ENCODE measurements at places on chromosomes 5 and 9.

GRCh38 chr5:42875785-42876374 is 64.2 kb upstream of the SELENOP start:
- no peak for DNase-seq

- DNase-seq: no peak
These were observed 10.6 kb downstream of the AFAP1L1 start for GRCh38 chr5:149282027-149282965.

GRCh38 chr5:149117970-149118369 is 23.3 kb upstream of the ABLIM3 start:
- no peak for DNase-seq

GRCh38 chr5:14669975-14670374 is 5.5 kb downstream of the OTULIN start:
- no peak for DNase-seq

DNA sequence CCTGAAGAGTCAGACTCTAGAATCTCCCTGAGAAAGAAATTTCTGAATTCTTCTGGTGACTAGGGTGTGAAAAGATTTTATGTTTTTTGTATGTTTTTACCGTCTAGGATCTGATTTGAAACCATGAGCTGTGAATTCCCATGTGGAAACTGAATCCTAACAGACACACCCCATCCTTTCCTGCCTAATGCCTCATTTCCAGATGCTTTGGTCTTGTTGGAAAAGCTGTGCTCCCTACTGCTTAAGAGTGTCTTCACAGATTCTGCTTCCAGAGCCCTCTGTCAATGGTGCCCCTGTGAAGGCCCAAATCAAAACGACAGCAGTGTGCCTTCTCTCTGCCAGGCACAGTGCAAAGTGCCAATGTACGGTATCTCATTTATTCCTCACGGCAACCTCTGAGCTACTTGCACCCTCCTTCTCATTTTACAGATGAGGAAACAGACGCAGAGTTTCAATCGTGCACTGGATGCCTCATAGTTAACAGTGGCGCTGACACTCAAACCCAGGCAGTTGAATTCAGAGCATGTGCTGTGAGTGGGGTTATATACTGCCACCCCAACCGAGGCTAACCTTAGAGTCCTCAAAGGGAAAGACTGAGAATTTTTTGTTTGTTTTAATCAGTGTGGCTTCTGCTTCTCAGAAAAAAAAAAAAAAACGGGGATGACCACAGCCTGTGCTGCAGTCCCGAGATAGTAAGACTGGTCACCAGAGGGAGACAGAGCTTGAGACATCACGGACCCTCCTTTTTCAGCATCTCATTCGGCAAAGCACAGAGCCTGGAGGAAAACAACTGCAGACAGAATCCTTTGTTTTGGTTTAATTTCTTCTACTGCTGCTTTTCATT is 188.4 kb downstream of the SNCAIP start:
- DNase-seq: no peak

DNA sequence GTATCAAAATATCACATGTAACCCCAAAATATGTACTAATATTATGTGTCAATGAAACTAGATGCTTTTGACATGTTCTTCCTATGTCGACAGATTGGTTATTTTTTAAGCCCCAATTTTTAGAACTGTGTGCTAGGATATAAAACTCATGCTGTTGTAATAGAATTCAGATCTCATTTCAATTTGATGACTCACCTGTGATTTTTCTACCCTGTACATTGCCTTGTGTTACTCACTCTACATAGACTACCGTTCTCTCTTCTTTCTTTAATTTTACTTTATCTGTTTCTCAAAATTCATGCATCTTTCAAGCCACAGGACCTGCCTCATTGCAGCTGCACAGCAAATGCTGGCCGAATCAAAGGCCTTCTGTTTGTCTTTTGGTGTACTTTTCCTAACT is 284.5 kb downstream of the MAT2B start:
- DNase-seq: no peak
